Upper lobe of right lung (tissue), 1 donor: ENCODE measurements at places on chromosomes 13 and 19. TPM values are rescaled to one million over a fixed set of nuclear protein-coding genes. Genes with fewer than 3 reads are reported as not detected.

FXYD7 gene
- total RNA-seq, result 0.61 TPM

MISP gene
- 15.9 TPM for total RNA-seq

KLHL1 gene
- not detected for total RNA-seq

LRRC63 gene
- total RNA-seq, result 0.29 TPM

ZNF30 gene
- total RNA-seq, result 4.8 TPM

PRSS57 gene
- not detected for total RNA-seq

POU4F1 gene
- total RNA-seq, result not detected

MOB3A gene
- total RNA-seq, result 58.8 TPM

HSH2D gene
- total RNA-seq, result 6.0 TPM

UHRF1 gene
- 0.90 TPM for total RNA-seq

FUT1 gene
- total RNA-seq, result 19.9 TPM

CCDC70 gene
- total RNA-seq, result not detected

KLK3 gene
- not detected for total RNA-seq

TMEM255B gene
- total RNA-seq, result 43.6 TPM

RHPN2 gene
- 9.7 TPM for total RNA-seq

CEACAM19 gene
- total RNA-seq, result 7.6 TPM

SEMA6B gene
- 20.3 TPM for total RNA-seq

SYT5 gene
- total RNA-seq, result not detected

WDR83 gene
- total RNA-seq, result 10.9 TPM

COL4A2 gene
- 273 TPM for total RNA-seq

UBE2L5 gene
- total RNA-seq, result not detected

SIGLEC14 gene
- total RNA-seq, result 11.8 TPM

CPB2 gene
- 74.4 TPM for total RNA-seq

ACTMAP gene
- 18.5 TPM for total RNA-seq

ZNF610 gene
- 2.5 TPM for total RNA-seq

GPR12 gene
- total RNA-seq, result not detected

CNN2 gene
- total RNA-seq, result 220 TPM

ICAM5 gene
- total RNA-seq, result 18.3 TPM

ACER1 gene
- not detected for total RNA-seq
